ENCODE measurements at places on chromosomes 7 and 10.

DNA sequence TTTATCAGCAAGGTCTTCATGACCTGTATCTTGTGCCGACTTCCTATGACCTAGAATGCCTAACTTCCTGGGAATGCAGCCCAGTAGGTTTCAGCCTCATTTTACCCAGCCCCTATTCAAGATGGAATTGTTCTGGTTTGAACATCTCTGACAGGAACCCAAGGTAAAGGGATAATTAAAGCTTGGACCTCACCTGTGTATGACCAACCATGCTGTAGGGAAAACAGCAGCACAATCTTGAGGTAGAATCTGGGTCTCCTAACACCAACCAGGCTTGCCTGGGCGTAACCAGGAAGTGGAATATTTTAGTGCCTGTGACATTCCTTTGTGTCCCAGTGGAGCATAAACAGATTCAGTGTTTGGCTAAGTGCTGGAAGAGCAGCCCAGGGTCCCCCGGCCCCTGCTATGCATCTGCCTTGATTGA, 94.1 kb downstream of the PFKFB3 start:
- no peak for DNase-seq

GRCh38 chr7:37382546-37383088, 66.0 kb downstream of the ELMO1 start:
- no peak for DNase-seq

- no peak for DNase-seq
Measured at GRCh38 chr10:43867113-43867512, 218.4 kb upstream of the ZNF32 start.

DNA sequence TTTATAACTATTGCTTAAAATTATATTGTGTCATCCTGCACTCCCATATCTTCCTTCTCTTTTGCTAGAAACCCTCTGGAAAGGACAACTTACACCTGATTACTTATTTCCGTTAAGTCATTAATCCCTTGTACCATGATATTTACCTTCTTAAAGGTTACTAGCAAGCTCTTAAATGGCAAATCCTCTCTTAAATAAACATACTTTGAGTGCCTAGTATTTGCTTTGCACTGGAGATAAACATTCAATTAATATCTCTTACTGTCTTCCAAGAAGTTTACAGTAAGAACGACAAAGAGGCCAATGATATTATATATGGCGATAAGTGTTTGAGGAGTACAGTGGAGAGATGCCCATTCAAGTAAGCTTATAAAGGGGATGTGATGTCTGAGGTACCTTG, 278.3 kb downstream of the HGF start:
- no peak for DNase-seq

DNA sequence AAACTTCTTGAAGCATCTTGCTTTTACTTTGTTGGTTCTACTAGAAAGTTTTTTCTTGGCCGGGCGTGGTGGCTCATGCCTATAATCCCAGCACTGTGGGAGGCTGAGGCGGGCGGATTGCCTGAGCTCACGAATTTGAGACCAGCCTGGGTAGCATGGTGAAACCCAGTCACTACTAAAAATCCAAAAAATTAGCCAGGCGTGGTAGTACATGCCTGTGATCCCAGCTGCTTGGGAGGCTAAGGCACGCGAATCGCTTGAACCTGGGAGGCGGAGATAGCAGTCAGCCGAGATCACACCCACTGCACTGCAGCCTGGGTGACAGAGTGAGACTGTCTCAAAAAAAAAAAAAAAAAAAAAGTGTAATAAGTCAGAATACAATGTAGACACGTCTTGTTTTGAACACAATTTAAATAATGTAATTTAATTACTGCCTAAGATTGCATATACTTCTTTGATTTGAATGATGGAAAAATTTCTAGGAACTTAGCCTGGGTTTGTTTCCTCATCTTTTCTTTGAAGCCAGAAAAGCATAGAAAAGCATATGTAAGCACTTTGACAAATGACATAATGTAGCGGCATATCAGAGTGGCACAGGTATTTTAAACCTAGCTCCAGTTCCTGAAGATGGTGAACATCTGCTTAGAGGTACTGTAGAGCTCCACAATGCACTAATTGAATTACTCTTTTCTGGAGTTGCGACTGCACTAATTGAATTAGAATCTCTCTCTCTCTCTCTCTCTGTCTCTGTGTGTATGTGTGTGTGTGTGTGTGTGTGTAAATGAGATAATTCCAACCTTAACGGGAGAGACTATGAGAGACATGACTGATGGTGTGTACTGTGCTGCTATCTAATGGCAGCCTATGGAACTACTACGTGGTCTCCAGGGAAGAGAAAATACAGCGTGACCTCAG, 87.8 kb downstream of the BTRC start:
- no peak for DNase-seq

GRCh38 chr7:23208316-23208715, 26.5 kb downstream of the NUP42 start:
- DNase-seq: no peak

- DNase-seq: no peak
Measured at GRCh38 chr7:134701272-134701671, 54.6 kb downstream of the BPGM start.

GRCh38 chr10:33571616-33572015, 237.1 kb upstream of the NRP1 start:
- no peak for DNase-seq

- no peak for DNase-seq
Measured at GRCh38 chr10:78688901-78689583, 379.7 kb upstream of the ZMIZ1 start.

GRCh38 chr10:99854860-99855259, 72.4 kb downstream of the ABCC2 start:
- DNase-seq: no peak

DNA sequence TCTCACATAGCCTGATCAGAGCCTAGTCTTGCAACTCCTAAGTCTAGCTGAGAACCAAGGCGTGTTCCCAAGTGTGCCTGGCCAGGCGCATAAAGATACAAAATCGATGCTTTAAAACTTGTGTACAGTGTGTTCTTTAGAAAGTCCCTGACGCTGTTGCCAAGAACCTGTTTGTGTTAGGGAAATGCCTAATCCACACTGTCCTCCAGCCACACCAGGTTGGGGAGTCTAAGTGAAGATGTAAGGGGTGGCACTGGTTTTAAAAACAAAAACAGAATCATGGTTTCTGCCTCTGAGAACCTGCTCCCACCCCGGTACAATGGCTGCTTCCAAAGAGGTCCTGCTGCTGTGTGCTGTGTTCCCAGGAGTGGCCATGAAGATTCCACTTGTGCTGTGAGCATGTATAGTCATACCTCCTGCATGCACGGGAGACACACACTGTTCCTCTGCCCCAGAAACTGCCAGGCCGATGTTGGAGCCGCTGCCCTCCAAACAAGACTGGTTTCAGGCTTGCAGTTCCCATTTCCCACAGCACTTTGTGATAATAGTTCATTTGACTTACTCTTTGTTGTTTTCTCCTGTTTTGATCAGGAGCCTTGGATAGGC, 88.5 kb downstream of the CCNY start:
- no peak for DNase-seq

DNA sequence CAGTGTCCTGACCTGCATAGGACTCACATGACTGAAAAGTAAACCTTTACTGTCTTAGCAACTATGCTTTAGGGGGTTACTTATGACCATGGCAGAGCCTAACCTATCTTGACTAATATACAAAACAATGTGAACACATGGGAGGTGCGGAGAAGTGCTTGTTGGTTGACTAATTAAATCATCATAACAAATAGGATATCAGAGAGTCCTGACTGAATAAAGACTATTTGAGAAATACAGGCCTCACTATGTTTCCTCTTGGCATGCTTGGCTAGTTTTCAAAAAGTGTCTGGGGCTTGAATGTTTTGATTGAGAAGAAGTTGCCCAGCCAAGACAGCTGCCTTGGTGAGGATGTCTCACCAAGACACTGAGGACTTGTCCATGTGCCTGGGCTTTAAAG, 104.4 kb upstream of the PHYHIPL start:
- no peak for DNase-seq

DNA sequence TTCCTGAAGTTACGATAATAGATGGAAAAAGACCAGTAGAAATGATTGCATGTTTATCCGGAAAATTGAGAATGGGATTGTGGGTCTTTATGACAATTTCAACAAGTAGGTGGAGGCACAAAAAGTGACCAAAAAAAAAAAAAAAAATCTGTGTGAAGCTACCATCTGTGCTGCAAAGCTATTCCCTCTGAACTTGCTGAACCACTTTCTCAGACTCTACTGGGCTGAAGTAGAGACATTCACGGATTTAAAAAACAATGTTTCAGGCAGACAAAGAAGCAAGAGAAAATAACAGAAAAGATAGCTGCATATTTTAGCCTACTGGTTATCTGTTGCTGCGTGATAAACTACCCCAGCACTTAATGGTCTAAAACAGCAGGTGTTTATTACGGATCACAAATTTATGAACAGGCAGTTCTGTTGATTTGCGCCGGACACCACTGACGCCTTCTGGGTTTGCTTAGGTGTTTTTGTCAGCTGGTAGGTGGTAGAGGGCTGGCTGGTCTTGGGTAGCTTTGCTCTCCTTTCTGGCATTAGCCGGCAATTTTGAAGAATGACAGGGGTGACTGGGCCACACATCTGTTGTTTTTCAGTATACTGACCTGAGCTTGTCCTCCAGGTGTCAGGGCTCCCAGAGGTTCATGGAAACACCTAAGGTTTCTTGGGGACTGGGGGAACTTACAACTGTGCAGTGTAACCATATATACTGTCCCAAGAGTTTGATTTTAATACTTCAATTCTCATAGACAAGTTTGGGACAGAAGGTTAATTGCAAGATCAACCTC, 665.1 kb downstream of the CCSER2 start:
- no peak for DNase-seq

- no peak for DNase-seq
Measured at GRCh38 chr7:79855172-79855571, 279.5 kb upstream of the GNAI1 start.

GRCh38 chr7:18494821-18495408, 634 bp upstream of the HDAC9 start:
- no peak for DNase-seq

GRCh38 chr10:74882831-74883230, 56.4 kb downstream of the KAT6B start:
- no peak for DNase-seq

- no peak for DNase-seq
Measured at GRCh38 chr7:75559355-75559975, 67.3 kb downstream of the SPDYE5 start.

GRCh38 chr7:70142247-70142932, 544.1 kb downstream of the AUTS2 start:
- no peak for DNase-seq

DNA sequence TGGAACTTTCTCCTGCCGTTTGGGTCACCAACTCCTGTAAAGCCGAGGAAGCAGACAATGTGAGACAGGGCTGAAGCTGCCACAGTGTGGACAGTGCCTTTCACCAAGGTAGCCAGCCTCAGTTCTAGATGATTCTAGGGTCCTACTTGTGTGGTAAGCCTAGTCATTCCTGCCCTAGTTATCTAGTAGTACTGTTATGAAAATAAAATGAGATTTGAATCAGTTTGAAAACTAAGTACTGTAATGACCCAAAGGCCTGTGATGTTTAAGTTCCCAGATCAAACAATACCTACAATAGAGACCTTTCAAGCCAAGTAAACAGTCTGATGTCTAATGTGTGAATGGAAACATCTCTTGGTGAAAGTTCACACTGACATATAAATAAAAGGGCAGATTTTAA, 37.1 kb downstream of the POLL start:
- no peak for DNase-seq

DNA sequence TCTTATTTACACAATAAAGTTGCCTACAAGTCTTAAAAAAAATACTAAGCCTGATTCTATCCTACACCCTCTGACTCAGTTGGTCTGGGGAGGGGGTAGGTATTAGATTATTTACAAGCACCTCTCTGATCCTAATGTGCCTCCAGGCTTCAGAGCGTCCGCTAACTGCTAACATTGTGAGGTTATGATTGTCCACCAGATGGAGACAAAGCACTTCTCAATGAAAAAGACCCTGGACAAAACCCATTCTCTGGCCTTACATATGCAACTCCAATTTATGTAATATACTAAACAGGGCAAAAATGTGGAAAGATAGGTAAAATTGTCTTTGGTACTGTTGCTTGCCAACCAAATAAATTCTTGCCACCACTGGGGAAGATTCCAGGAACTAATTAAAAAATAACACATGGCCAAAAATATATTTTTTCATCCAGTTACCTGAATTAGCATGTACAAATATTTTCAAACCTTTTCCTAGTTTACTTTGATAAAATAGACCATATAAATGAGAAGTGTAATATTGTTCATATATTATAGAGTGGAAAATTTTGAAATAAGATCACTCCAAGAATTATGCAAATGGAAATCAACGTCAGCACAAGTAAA, 92.4 kb downstream of the KIF20B start:
- no peak for DNase-seq

DNA sequence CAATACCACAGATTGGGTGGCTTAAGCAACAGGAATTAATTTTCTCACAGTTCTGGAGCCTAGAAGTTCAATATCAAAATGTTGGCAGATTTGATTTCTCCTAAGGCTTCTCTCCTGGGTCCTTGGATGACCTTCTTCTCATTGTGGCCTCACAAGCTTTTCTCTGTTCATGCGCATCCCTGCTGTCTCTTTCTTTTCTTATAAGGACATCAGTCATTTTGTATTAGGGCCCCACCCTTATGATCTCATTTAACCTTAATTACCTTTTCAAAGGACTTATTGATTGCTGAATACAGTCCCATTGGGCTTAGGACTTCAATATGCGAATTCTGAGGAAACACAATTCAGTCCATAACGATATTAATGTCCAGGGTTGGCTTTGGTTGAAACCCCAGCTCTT, 285.4 kb downstream of the HDAC9 start:
- no peak for DNase-seq

- no peak for DNase-seq
Measured at GRCh38 chr10:92544296-92544695, 29.6 kb downstream of the IDE start.

- DNase-seq: no peak
Measured at GRCh38 chr7:46830-47140, 145.6 kb upstream of the FAM20C start.

GRCh38 chr7:17623546-17624185, 316.6 kb downstream of the SNX13 start:
- no peak for DNase-seq

DNA sequence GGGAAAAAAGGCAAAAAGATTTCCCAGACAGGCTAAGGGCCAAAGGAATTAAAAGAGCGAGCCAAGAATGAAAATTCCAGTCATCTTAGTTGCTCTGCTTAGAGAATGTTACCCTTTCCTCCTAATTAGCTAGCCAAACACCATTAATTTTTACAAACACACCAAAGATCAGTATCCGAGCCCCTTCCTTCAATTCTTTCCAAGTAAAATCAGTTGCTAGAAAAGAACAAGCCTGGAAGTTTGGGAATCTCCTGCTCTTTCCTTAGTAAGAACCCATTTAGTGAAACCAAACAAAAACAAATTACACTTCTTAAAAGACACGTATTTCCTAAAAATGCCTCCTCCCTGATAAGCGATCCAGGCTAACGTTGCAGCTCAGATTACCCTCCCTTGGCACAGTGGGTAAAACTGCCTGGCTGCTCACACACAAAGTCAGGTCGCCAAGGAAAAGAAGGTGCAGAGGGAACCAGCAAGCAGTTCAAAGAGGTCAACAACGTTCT, 57.1 kb upstream of the ABLIM1 start:
- no peak for DNase-seq

- DNase-seq: no peak
Measured at GRCh38 chr7:98191668-98192431, 19.4 kb upstream of the BHLHA15 start.
